ENCODE measurements at places on chromosomes 5 and 9.

GRCh38 chr5:155605920-155606319, 592.4 kb downstream of the KIF4B start:
- DNase-seq: peak; percentile 59

GRCh38 chr5:14726066-14726838, 61.7 kb downstream of the OTULIN start:
- no peak for DNase-seq

GRCh38 chr5:150710165-150710564, 9.3 kb upstream of the RBM22 start:
- no peak for DNase-seq

DNA sequence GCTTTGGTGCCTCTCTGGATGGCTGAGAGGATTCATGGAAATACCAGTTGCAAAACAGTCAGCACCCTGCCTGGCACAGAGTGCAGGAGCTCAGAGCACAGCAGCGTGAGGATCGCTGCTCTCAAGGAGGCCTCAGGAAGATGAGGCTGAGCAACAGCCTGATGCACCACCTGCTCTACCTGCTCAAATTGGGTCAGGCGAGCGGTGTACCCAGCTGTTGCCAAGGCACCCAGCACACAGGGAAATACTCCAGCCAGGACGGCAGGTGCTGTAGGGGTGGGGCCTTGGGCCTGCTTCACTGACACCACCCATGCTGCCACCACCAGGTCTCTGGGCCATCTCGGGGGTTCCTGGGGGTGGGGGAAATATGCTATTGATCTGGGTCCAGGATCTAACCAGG, 4.3 kb downstream of the EEIG1 start:
- peak; percentile 84 for DNase-seq

DNA sequence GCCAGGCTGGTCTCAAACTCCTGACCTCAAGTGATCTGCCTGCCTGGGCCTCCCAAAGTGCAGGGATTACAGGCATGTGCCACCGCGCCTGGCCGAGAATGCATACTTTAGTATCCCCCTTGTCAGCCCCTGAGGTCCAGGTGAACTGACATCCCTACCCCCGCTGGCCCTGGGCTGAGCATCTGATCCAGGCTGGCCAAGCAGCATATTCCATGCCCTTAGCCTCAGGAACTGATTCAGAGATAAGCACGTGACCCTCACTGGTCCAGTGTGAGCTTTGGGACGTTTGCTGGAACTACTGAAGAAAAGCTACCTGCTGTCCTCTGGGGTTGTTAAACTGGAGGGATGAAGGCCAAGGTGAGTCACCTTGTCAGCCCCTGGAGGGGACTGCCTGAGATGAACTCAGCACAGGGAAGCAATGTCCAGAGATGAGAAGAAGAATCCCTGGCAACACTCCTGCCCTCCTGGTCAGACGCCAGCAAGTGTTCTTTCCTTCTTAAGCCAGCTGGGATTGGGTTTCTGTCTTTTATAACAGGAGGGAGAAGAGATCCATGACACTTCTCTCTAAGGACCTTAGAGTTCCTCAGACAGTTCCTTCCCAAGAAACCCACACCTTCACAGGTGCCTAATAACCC, 59.1 kb upstream of the FBXW11 start:
- no peak for DNase-seq

GRCh38 chr5:139075066-139076050, 122.8 kb downstream of the SIL1 start:
- DNase-seq: no peak

- DNase-seq: no peak
Observed at GRCh38 chr5:132808866-132809265, 4.2 kb upstream of the SOWAHA start.

- no peak for DNase-seq
Observed at GRCh38 chr5:142674531-142675469, 11.1 kb downstream of the FGF1 start.

- no peak for DNase-seq
Observed at GRCh38 chr5:33888587-33888986, 3.2 kb downstream of the ADAMTS12 start.

GRCh38 chr5:168578538-168579487, at the start of gene PANK3:
Gene PANK3 (minus strand): TSS chr5:168579368. CDS start chr5:168579283, 85 bp downstream.
- DNase-seq: peak; percentile 36

- no peak for DNase-seq
Observed at GRCh38 chr5:92429646-92430045, 1046.5 kb upstream of the ARRDC3 start.

- DNase-seq: no peak
Observed at GRCh38 chr5:113749334-113749733, 235.8 kb downstream of the YTHDC2 start.

DNA sequence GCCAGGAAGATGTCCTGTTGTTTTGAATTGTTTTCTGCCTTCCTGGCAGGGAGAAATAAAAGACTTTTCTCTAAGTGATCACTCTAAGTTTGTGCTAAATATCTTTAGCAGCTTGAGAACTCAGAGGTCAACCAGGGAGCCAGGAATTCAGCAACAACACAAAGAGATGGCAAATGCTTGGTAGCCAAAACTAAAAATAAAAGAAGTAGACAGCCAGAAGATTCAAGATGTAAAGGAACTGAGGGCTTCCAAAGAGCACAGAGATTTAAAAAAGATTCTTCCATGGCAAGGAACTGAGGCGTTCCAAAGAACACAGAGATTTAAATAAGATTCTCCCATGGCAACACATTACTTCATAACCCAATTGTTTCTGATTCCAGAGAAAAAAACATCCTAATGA, 9.6 kb downstream of the DNAH5 start:
- DNase-seq: no peak

- no peak for DNase-seq
Observed at GRCh38 chr5:10666531-10667299, 94.3 kb downstream of the DAP start.

- DNase-seq: no peak
Observed at GRCh38 chr5:34499001-34499734, 157.0 kb upstream of the RAI14 start.

GRCh38 chr9:129414377-129414992, 206.4 kb downstream of the C9orf50 start:
- no peak for DNase-seq

GRCh38 chr9:30913331-30913730, 1471.1 kb upstream of the ACO1 start:
- no peak for DNase-seq

DNA sequence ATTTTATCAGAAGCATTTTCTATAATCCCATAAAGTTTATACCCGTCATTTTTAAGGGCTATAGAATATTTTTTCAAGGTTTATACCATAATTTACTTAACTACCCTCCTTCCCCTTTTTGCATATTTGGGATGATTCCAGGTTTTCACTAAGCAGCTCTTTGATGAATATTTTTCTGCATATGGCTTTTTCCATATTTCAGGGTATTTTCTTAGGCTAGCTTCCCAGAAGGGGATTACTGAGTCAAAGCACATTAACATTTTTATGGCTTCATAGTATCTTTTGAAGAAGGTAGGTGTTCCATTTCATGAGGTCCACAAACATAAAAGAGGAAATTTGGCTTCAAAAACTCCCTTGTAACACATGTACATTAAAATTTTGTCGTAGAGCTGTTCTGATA, 14.6 kb upstream of the COL15A1 start:
- no peak for DNase-seq

DNA sequence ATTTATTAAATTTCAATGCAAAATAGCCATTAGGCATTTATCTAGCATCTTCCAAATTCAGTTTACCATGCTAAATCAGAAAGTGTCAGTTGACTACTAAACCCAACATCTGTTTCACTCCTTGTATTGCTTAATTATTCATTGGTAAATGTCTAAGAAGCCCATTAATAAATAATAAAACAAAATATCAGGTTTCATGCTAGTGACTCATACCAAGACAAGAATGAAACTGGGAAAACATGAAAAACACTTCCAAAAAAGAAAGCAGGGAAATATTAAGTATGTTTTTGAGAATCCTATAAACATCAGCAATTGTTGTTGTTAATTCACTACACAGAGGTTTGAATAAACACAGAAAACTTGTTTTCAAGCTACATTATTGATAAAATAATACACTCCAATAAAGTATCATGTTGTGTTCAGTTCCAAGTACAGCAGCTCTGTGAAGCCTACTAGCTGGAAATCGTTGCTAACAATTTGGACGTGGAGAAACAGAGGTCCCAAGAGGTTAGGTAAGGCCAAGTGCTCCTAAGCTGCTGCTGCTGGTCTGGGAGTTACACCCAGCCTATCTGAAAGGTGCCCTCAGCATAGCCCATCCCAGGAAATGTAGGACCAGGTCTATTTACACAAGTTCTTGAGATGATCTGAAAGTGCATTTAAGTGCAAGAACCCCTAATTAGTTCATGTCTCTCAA, 78.8 kb downstream of the GNAQ start:
- peak; percentile 44 for DNase-seq

- DNase-seq: no peak
Observed at GRCh38 chr5:15103864-15104263, 232.3 kb upstream of the ANKH start.

GRCh38 chr5:91957666-91958065, 574.5 kb upstream of the ARRDC3 start:
- DNase-seq: no peak

- DNase-seq: no peak
Observed at GRCh38 chr5:163915481-163915961, 410.1 kb downstream of the MAT2B start.

DNA sequence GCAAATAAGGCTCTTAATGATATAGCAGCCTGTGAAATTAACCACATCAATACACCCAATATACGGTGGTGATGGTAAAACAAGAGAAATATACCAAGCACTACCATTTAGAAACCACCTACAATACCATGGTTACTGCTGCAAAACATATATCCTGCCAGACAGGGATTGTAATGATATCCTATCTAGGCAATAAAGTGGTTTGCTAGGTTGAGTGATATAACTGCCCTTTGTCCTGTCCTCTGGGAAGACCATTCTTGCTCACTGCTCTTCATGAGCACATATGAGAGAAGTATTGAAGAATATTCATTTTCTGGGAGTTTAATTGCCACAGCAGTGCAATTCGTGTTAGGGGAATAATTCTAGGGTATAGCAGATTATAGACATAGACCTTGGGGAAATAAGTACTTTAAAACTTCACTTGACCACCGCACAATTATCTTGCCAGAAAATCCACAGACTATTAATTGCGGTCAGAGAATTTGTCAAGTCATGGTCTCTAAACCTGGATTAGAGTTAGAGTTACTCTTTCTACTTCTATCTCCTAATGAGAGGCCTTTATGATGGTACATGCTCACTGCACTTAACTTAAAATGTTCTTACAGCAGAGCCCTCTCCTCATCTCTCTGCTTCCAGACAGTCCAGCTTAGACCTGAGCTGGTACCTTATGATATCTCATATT, 413.0 kb downstream of the ZNF608 start:
- no peak for DNase-seq

GRCh38 chr5:116554764-116555163, 19.9 kb downstream of the SEMA6A start:
- DNase-seq: no peak

DNA sequence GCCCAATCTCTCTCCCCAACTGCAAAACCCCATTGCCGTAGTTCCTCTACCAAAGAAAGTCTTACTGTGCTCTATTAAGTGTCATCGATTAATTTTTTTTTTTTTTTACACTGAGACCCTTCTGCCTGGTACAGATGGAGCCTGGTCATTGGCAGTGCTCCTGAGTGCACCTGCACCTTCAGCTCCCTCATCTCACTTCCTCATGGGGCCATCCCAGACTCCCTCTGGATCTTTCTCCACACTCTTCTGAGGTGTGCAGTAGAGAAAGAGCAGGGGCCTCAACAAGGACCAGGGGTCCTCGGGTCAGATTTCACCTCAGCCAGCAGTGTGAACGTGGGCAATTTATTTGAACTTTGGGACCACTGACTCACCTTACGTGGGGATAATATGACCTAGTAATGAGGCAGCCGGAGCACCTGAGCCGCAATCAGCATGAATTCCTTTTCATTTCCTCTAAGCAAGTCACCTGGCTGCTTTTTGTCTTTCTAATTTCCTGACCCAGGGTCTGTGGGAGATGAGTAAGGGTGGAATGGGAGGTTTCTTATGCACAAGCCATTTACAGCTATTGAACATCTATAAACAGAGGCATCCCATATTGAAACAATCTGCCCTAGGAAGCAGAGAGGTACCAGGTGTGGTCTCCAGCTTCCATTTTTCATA, 22.3 kb upstream of the GABRP start:
- no peak for DNase-seq

GRCh38 chr5:127957701-127958239, 125.8 kb upstream of the SLC12A2 start:
- DNase-seq: no peak

GRCh38 chr5:103428411-103428871, 134.1 kb downstream of the NUDT12 start:
- no peak for DNase-seq

DNA sequence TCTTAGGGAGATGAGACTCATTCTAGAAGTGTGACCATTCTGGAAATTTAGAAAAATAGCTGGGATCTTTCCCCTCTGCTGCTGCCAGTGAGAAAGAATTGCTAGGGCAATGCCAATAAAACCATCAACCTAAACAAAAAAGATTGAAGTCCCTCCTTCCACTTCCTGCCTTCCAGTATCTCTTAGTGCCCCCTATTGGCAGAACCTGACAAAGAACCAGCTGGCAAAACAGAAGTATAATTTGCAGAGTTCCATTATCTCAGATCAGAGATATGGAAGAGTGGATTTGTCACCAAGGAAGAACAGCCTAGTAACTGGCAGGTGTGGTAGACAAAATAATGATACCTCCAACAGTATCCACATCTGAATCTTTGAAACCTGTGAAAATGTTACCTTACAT, 13.8 kb upstream of the PLCXD3 start:
- no peak for DNase-seq

GRCh38 chr5:108528655-108529054, 146.8 kb upstream of the FBXL17 start:
- DNase-seq: peak; percentile 66

DNA sequence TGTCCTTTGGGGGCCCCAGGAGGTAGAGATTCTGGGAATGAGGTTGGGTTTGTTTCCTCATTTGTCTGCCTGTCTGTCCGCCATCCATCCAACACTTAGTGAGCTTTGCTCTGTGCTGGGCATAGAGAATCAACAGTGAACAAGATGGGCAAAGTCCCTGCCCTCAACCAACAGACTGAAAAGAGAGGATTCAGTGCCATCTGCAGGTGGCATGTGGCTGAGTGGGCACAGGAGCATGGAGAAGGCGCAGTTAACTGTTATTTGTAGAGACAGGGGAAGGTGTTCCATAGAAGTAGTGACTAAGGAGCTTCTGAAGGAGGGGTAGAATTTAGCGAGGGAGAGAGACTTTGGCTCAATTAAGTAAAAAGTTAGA, 23.1 kb downstream of the POLR1E start:
- DNase-seq: no peak

DNA sequence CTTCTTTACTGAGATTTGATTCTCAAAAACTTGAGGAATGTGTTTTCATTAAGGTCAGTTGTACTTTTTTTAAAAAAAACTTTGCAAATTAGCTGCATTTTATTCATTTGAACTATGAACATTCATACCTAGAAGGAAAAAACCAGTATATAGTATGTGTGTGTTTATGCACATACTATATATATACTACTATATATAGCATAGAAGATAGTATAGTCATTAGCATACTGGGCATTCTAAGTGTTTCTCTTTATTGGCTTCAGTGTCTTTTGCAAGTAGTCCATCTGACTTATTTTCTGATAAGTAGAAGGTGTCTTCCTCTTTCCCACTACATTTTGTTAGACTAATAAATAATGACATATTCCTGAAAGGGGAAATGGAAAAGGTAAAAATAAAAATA, 33.0 kb downstream of the ELOVL7 start:
- no peak for DNase-seq

- DNase-seq: no peak
Observed at GRCh38 chr5:36724467-36725332, 118.3 kb downstream of the SLC1A3 start.

GRCh38 chr5:66164044-66164790, 20.1 kb downstream of the SREK1 start:
- DNase-seq: no peak

- DNase-seq: no peak
Observed at GRCh38 chr5:175628668-175629067, 29.2 kb upstream of the HRH2 start.

All from DMS79 (cell line).